Activated CD4-positive, alpha-beta T cell treated with anti-CD3 and anti-CD28 coated beads for 36 hours (primary cell): ENCODE measurements at places on chromosomes 16 and 17.

DNA sequence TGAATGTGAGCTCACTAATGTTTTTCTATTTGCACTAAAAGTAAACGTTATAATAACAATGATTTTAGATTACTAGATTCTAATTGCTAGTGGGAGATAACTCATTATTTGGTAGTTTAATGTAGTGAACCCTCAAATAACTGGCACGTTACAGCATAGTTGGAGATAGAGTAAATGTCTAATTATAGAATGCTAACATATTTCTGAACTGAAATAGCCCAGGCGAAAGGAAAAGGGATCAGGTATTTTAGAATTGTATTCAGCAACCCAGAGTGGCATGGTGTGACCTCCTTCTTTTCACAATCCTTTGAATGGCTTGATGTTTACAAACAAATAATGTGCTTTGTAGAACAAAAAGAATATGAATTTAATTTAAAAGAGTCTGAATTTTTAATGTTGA, 1221.2 kb downstream of the CDH8 start:
- DNase-seq = no peak

DNA sequence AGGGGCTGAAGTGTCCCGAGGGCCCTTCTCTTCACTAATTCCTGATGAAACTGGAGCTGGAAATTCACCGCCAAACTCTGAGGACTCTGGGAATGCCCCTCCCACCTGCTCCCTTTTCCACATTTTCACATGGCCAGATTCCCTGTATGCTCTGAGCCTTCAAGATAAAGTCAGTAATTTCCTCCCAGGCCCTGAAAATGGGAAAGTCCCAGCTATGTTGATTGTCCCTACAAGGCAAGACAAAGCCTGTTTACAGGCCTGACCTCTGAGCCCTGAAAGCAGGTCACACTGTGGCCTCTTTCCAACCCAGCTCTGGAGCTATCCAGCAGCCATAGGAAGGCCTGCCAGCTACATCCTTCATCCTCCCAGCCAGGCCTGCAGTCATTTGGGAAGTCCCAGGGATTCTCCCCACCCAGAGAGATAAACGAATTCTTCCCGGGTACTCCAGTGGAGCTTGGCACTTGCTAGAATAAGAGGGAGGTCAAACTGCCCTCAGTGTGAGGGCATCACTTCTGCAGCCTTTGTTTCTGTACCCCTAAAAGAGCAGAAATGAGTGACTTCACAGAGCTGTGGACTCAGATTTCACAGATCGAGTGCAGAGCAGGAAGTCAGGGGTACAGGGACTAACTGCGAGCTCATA, 19.6 kb upstream of the CCL2 start:
- no peak for DNase-seq

DNA sequence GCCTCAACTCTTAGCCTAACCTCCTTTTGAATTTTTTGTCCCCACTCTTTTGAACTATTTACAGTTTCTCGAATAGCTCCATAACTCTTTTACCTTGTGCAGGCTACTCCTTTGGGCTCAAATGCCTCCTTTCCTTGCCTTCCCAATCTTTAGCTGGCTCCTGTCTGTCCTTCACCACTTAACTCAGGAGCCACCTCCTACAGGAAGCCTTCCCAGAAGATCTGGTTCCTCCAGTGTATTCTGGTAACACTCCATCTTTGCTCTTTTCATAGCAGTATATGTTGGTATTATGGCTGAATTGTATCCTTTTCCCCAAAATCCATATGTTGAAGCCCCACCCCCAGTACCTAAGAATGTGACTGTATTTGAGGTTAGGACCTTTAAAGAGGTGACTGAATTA, 9.0 kb upstream of the GRB2 start:
- no peak for DNase-seq

- DNase-seq = no peak
These were observed 28.4 kb downstream of the PLXDC1 start for GRCh38 chr17:39122991-39123390.

GRCh38 chr17:74427048-74427762, 4.7 kb upstream of the GPRC5C start:
- no peak for DNase-seq

- DNase-seq = no peak
These were observed 57.8 kb upstream of the CIBAR2 start for GRCh38 chr16:85170066-85170491.

GRCh38 chr16:71637398-71637797, 11.4 kb downstream of the MARVELD3 start:
- DNase-seq = no peak

DNA sequence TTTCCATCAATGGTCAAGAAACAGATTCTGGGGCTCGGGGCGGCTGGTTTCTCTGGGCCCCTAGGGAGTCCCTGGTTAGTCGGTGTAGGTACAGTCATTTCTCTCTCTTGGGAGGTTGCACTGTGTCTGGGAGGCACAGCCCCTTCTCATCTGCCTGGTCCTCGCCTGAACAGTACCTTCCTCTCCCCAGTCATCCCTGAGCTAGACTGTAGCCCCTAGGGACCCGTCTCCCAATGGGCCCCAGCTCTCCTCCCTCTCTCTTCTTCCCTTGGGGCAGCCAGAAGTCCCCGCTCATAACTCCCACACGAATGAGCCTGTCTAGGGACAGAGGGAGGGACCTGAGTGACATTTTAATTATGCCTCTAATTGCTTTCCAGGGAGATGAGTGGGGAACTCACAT, 20.2 kb upstream of the CPSF4L start:
- DNase-seq = no peak

- DNase-seq = no peak
These were observed 89.7 kb downstream of the MGAT5B start for GRCh38 chr17:76957678-76958464.

GRCh38 chr16:27962197-27962596, 101.3 kb downstream of the GSG1L start:
- no peak for DNase-seq

DNA sequence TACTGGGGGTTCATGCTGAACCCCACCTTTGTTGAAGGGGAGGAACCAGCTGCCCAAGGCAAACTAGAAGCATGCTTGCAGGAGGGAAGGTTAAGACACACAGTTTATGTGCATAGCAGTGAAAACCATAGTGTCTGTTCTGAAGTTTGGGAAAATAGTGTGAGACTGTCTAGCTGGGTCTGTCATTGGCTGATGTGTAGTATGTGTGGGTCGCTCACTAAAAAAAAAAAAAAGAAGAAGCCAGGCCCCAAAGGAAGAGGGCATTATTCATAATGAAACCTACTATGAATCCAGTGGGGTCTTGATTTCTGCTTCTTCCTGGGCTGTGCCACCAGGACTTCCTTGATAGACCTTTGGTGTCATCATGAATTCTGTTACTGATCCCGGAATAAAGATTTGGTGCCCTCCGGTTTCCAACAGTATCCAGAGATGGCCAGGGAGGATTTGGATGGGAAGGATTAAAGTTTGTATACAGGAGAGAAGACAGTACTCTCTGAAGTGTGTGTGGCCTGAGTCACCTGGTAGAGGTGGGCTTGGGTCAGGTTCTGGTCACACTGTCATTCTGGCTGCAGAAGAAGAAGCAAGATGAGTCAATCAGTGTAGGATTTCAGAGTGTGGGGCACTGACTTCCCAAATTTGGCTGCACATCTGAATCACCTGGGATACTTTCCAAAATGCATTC, 220.3 kb downstream of the PRKCA start:
- no peak for DNase-seq

- DNase-seq = no peak
These were observed 1.1 kb downstream of the C1QTNF1 start for GRCh38 chr17:79024901-79025737.

- no peak for DNase-seq
These were observed 44.9 kb upstream of the METRNL start for GRCh38 chr17:83034525-83034924.

GRCh38 chr17:81866440-81867169, 4.5 kb downstream of the ARHGDIA start:
- DNase-seq = peak; percentile 29

DNA sequence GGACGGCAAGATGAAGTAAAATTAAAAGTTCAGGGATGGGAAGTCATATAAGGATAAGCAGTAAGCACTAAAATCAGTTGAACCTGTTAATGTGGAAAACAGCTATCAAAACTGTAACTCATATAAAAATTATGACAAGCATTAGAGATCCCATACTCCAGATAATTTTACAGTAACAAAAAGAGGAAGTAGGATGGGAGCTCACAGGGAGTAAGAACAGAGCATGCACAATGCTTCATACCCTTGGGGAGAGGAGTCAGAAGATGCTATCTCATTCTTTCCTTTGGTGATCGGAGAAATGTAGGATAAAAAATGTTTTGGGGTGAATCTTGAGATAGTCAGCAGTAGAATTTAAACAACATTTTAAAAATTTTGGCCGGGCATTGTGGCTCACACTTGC, 164.7 kb upstream of the CACNG5 start:
- DNase-seq = no peak
